ENCODE measurements at places on chromosomes 7 and 10. TPM values are rescaled to one million over a fixed set of nuclear protein-coding genes. Genes with fewer than 3 reads are reported as not detected.
A peak's percentile ranks its signal among the peaks of the same experiment; 100 is the strongest.

The EMX2 gene
- total RNA-seq: 2.9 TPM

GRCh38 chr7:149799397-149800168 lies 26.2 kb upstream of the ZNF467 start:
- DNase-seq: peak; percentile 27

DNA sequence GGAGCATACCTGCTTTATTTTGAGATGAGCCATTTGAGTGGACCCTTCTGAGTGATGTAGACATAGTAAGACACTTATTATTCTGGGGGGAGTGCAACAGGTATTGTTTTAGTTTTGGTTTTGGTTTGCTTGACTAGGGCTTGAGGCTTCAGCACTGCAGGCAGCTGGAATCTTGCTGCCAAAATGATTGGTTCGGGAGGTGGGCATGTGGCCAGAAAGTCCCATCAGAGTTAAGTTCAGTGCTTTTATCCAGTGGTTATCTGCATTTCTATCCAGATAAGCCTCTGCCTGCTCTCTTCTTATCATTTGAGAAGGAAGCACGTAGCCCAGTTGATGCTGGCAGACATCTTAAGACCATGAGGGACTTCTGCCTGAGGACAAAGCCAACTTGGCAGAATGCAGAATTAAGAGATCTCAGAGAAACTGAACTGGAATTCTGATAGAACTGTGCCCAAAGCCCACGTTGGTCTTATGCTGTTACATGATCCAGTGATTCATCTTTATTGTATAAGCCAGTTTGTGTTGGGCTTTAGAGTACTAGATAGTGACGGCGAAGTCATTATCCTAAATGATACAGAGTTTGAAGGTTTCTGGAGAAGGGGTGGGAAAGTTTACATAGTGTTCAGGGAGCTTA lies 9.6 kb upstream of the JAZF1 start:
- DNase-seq: no peak

- DNase-seq: no peak
These were observed 1197.7 kb upstream of the LRRN3 start for GRCh38 chr7:109893231-109893630.

- no peak for DNase-seq
These were observed 51.2 kb downstream of the VIPR2 start for GRCh38 chr7:159093351-159093971.
